ENCODE measurements at places on chromosomes 7 and 10.

- no peak for DNase-seq
Observed at GRCh38 chr7:132207211-132207610, 369.1 kb downstream of the PLXNA4 start.

DNA sequence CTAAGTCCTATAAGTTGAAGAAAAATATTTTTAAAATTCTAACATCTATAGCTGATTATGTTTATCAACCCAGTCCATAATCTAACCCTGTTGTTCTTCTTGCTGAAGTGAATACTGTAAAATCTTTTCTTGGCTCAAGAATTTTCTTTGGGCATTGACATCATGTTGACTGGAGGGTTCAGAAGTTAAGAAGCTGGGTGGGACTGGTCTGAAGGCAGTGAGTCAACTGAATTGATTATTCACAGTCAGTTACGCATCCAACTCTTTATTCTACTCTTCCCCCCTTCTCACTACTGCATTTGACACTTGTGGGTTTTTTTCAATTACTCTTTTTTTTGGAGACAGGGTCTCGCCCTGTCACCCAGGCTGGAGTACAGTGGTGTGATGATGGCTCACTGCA, 31.0 kb downstream of the DENND2A start:
- no peak for DNase-seq

DNA sequence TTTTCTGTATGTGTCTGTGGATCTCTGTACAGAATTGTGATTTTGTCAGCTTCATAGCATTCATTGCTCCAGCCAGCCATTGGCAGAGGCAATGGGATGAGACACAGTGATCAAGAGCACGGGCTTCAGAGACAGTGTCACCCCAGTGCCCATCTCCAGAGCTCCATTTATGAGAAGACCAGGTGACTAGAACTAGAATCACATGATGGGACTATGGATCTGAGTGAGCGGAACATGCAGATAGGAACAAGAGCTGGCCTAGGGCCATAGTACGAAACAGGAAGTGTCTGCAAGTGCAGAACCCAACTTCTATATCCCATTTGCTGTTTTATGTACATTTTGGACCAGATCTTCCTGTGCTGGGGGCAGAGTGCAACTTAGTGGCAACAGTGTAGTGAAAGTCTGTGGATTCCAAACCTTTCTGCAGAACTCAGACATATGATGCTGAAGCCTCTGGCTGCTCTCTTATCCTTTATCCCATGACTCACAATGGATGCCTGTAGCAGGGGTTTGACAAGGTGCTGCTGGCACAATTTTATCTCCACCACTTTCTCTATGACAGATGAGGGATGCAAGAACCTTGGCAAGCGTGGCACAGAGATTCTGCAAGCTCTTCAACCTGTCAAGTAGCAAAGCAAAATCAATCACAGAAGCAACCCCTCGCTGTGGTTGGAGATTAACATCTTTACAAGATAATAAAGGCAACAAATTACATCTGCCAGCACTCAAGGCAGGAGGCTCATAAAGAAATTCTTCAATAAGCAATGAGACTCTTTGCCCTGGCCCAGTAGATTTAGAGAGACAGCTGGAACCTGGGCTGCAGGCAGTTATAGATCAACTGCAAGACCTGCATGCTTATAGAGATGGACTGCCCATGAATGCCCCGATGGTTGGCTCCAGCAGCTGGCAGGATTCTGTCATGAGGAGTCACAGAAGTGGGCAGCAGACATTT, 681.3 kb downstream of the TNS3 start:
- no peak for DNase-seq

DNA sequence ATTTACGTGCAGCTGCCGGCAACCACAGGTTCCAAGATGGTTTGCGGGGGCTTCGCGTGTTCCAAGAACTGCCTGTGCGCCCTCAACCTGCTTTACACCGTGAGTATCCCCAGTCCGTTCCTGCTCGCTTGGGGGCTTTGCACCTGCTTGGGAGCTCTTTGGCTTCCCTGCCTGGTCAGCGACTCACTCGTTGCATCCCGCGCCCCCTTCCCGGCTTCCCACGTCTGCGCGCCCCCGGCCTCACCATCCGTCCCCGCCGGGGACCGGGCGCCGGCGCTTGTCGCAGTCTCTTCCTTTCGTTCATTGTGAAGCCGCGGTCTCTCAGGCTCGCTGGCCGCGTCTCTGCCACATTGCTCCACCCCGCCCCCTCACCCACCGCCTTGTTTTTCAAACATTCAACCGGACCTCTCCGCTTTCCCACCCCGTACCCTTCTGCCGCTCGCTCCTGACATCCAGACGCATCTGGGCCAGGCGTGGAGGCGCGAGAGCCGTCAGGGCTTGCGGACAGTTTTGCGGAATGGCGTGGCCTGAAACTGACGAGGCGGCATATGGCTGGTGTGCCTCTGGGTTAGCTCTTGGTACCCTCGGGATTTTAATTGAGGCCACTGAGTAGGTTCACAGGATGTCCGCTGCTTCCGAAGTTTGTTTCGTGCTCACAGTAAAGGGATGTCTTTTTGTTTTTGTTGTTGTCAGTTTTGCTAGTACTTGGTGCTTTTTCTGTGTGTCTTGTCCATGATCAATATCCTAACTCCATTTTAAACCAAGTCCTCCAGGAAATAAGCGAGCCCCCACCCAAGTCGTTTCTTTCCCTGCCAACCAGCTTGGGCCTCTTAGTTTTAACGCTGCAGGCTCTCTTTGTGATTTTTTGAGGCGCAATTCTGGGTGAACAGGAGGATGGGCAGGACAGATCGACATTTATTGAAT, 639 bp downstream of the TSPAN13 start:
- DNase-seq, result no peak

Data from esophagus muscularis mucosa (tissue), 4 donors.